ENCODE measurements at places on chromosomes 11 and 22. TPM values are rescaled to one million over a fixed set of nuclear protein-coding genes. Genes with fewer than 3 reads are reported as not detected.
A peak's percentile ranks its signal among the peaks of the same experiment; 100 is the strongest.

GRCh38 chr22:44729391-44730021, 22.9 kb upstream of the ARHGAP8 start:
- H3K27me3 ChIP-seq: no peaks in the 10 kb centered on the region
- peaks cover 4% of the 10 kb centered on the region for H3K36me3 ChIP-seq
- H3K27ac ChIP-seq: no peak overlapping the region
- DNase-seq: no peak

BRSK2 gene
- polyA plus RNA-seq: 0.18 TPM

GRCh38 chr11:113623114-113623513, 83.0 kb downstream of the TMPRSS5 start:
- H3K27me3 ChIP-seq: no peaks in the 10 kb centered on the region
- no peak overlapping the region for H3K4me3 ChIP-seq
- H3K27ac ChIP-seq: no peak overlapping the region
- no peak for DNase-seq

GRCh38 chr11:86184728-86185380, 59.7 kb upstream of the EED start:
- H3K36me3 ChIP-seq: no peaks in the 10 kb centered on the region
- H3K27me3 ChIP-seq: no peaks in the 10 kb centered on the region
- peaks cover 18% of the 10 kb centered on the region for H3K4me1 ChIP-seq
- DNase-seq: no peak

VPS26B gene
- polyA plus RNA-seq: 49.6 TPM

SCT gene
- polyA plus RNA-seq: not detected

DNA sequence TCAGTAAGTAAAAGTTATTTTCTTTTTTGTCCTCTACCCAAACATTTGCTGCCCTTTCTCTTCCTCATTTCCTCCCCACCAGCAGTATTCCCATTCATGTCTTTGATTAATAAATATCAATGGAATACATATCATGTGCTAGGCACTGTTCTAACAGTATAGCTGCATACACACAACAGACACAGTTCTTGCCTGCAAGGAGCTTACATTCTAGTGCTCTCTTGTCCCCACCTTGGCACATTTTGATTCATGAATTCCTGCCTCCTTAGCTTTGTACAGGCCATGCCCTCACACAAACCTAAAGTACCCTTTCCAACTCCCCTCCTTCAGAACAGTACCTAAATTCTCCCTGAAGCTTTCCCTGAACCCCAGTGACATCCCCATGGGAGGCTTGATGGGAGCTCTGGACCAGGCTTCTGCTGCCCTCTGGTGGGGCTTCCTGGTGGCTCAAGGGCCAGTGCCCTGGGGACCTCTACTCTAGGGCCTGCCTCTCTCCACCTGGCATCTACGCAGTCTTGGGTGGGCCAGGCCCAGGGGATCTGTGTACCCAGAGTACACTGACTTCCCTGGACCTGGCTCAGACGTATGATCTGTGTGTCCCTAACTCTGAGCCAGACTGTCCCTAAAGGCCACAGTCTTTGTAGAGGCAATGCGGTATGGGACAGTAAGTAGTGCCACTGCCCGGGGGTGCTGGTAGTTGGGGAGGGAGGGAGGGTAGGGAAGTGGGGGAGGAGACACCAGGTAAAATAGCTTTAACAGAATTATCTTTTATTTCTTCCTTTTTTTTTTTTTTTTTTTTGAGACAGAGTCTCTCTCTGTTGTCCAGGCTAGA, 14.1 kb downstream of the RPS13 start:
- peak; percentile 38 for DNase-seq
- no peak overlapping the region for H3K4me3 ChIP-seq
- no peaks in the 10 kb centered on the region for H3K27me3 ChIP-seq

DNA sequence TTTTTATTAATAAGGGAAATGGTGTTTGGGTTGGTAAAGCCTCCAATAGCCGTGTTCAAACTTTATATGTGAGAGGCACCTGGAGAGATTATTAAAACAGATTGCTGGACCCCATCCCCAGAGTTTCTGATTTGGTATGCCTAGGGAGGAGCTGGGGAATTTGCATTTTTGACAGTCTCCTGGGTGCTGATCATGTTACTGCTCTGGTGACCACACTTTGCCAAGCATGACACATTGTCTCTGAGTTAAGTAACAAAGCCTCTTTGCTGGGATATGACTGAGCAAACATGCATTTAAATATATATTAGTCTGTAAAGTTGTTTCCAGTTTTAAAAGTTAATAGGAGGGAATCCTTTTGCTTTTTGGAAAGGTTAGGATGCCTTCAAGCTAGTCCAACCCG, 140.4 kb downstream of the NAV2 start:
- H3K36me3 ChIP-seq: no peaks in the 10 kb centered on the region
- H3K4me1 ChIP-seq: no peaks in the 10 kb centered on the region
- DNase-seq: no peak
- H3K4me3 ChIP-seq: no peak overlapping the region
- H3K27me3 ChIP-seq: no peaks in the 10 kb centered on the region

DNA sequence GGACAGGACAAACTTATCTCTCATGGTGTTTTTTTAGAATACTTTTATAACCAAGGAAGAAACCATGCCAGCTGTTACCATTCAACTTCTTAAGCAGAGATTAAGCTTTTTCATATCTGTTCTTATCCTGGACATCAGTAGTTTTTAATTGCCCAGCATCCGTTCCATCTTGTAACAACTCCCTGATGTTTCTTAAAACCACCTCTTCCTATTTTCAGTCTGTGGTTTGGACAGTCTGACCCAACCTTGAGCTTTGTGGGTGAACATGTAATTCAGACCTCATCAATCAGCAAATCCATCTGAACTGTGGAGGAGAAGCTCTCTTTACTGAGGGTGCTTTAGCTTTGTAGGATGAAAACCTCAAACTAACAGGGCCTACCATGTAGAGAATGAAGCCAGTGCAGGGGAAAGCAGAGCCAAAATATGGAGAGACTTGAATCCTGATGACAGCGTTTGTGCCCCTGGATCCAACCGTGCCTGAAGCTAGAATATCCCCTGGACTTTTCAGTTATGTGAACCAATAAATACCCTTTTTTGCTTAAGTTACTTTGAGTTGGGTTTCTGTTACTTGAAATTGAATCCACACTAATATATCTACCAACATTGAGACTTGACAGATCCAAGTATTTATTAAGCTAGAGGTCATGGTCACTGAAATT, 9.4 kb downstream of the TUG1 start:
- no peak for DNase-seq
- H3K36me3 ChIP-seq: peaks cover 6% of the 10 kb centered on the region
- H3K27me3 ChIP-seq: no peaks in the 10 kb centered on the region
- no peak overlapping the region for H3K27ac ChIP-seq
- H3K4me3 ChIP-seq: no peak overlapping the region

OR2D2 gene
- not detected for polyA plus RNA-seq

MPPED1 gene
- polyA plus RNA-seq: not detected

GRCh38 chr11:46920755-46921154, 2.4 kb upstream of the LRP4 start:
- no peak overlapping the region for H3K27ac ChIP-seq
- DNase-seq: no peak
- peaks cover 26% of the 10 kb centered on the region for H3K27me3 ChIP-seq
- H3K4me1 ChIP-seq: peaks cover 25% of the 10 kb centered on the region

- H3K4me3 ChIP-seq: no peak overlapping the region
- DNase-seq: no peak
- H3K27me3 ChIP-seq: no peaks in the 10 kb centered on the region
- H3K4me1 ChIP-seq: no peaks in the 10 kb centered on the region
- H3K36me3 ChIP-seq: no peaks in the 10 kb centered on the region
These were observed 883.0 kb downstream of the TBC1D22A start for GRCh38 chr22:47645450-47645914.

ANO3 gene
- polyA plus RNA-seq: not detected

DNA sequence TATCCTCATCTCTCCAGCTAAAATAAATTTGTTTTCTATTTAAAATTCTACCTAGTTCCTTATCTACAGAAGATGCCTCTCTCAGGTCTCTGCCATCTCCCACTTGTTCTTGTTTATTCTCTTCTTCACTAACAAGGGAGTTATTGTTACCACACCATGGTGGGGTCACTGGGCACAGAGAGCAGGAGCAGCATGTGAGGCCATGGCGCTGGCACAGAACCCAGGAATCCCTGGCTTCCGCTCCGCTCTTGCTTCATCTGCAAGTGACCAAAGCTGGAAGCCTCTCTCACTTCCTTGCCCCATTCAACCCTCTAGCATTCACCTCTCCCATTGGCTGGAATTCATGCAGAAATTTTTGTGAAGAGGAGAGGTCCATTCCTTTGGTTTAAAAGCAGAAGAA, 190.7 kb upstream of the NCAM1 start:
- no peak overlapping the region for H3K27ac ChIP-seq
- DNase-seq: no peak
- H3K4me1 ChIP-seq: no peaks in the 10 kb centered on the region
- H3K27me3 ChIP-seq: no peaks in the 10 kb centered on the region

- H3K4me1 ChIP-seq: no peaks in the 10 kb centered on the region
- DNase-seq: no peak
- no peak overlapping the region for H3K27ac ChIP-seq
- H3K4me3 ChIP-seq: no peak overlapping the region
- no peaks in the 10 kb centered on the region for H3K36me3 ChIP-seq
These were observed 124.7 kb downstream of the ARHGAP32 start for GRCh38 chr11:129067454-129067853.

BCO2 gene
- polyA plus RNA-seq: not detected

PHLDA2 gene
- polyA plus RNA-seq: 1.9 TPM

GGA1 gene
- 16.3 TPM for polyA plus RNA-seq

GRCh38 chr22:35648066-35649025, at the start of gene APOL6:
APOL6 (plus strand) TSS chr22:35648446; CDS start chr22:35656426, 7,980 bp downstream.
- peaks cover 33% of the 10 kb centered on the region for H3K4me1 ChIP-seq
- H3K4me3 ChIP-seq: peak within 1 kb of the TSS; percentile 90
- H3K27me3 ChIP-seq: no peaks in the 10 kb centered on the region

DNA sequence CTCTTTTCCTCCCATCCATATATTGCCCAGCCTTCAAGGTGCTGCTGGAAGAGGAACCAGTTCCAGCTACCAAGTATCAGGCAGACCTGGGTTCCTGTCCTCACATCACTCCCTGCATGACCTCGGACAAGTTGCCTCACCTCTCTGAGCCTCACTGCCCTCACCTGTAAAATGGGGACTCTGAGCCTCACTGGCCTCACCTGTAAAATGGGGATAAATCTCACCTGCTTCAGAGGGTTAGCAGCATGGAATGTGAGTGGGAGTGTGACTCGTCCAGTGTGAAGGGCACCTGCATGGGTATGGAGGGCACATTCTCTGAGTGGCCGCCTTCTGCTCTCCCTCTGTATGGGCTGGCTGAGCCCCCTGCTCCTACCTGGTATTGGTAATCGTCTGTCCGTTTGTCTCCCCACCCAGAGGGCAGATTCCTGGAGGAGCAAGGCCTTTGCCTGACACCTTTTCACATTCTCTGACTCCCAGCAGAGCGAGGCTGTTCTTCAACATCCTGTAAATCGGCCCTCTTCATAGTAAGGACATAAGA, 3.7 kb downstream of the GRIK4 start:
- DNase-seq: no peak
- no peaks in the 10 kb centered on the region for H3K36me3 ChIP-seq
- H3K27me3 ChIP-seq: peaks cover 7% of the 10 kb centered on the region
- H3K27ac ChIP-seq: no peak overlapping the region
- H3K4me3 ChIP-seq: no peak overlapping the region

- H3K4me1 ChIP-seq: peaks cover 60% of the 10 kb centered on the region
- H3K4me3 ChIP-seq: no peak overlapping the region
- H3K27ac ChIP-seq: no peak overlapping the region
- H3K36me3 ChIP-seq: peaks cover 26% of the 10 kb centered on the region
These were observed 35.8 kb downstream of the DUSP8 start for GRCh38 chr11:1536065-1536843.

TESMIN gene
- polyA plus RNA-seq: 3.4 TPM

- H3K27ac ChIP-seq: no peak overlapping the region
- H3K36me3 ChIP-seq: no peaks in the 10 kb centered on the region
- no peaks in the 10 kb centered on the region for H3K4me1 ChIP-seq
- no peak for DNase-seq
These were observed 329.6 kb upstream of the B3GAT1 start for GRCh38 chr11:134741453-134742223.

DNA sequence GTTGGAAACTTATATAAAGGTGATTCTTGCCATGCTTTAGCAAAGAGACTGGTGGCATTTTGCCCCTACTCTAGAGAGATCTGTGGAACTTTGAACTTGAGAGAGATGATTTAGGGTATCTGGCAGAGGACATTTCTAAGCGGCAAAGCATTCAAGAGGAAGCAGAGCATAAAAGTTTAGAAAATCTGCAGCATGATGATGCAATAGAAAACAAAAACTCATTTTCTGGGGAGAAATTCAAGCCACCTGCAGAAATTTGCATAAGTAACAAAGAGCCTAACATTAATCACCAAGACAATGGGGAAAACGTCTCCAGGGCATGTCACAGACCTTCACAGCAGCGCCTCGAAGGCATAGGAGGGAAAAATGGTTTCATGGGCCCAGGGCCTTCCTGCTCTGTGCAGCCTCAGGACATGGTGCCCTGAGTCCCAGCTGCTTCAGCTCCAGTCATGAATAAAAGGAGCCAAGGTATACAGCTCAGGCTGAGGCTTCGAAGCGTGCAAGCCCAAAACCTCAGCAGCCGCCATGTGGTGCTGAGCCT, 83.4 kb downstream of the MRTFA start:
- H3K27me3 ChIP-seq: no peaks in the 10 kb centered on the region
- H3K4me1 ChIP-seq: no peaks in the 10 kb centered on the region
- H3K4me3 ChIP-seq: no peak overlapping the region
- H3K27ac ChIP-seq: no peak overlapping the region

UEVLD gene
- 9.1 TPM for polyA plus RNA-seq

CALCB gene
- 0.61 TPM for polyA plus RNA-seq

DNA sequence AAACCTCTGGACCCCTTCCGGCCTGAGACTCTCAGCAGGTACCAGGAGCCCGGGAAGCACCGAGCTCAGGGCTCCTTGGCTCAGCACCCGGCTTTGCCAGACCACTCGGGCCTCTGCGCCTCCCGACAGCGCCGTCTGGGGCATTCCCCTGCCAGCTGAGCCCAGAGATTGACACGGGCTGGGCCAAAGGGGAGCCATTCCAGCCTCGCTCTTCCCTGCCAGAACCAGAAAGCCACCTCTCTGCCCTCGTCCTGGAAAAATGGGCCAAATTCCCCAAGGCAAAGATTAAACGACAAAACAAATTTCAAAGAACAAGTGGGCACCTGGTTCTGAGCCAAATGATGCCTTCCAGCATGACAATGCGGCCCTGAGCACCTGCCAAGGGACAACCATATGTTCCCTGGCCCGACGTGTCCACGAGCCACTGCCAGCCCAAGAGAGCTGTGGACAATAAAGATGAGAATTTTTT, 59.3 kb downstream of the CELSR1 start:
- no peaks in the 10 kb centered on the region for H3K36me3 ChIP-seq
- no peaks in the 10 kb centered on the region for H3K27me3 ChIP-seq
- no peaks in the 10 kb centered on the region for H3K4me1 ChIP-seq
- H3K27ac ChIP-seq: no peak overlapping the region
- no peak overlapping the region for H3K4me3 ChIP-seq

GRCh38 chr11:134643115-134644012, 231.3 kb upstream of the B3GAT1 start:
- no peaks in the 10 kb centered on the region for H3K4me1 ChIP-seq
- DNase-seq: no peak
- no peak overlapping the region for H3K27ac ChIP-seq

BID gene
- polyA plus RNA-seq: 72.3 TPM

- peaks cover 65% of the 10 kb centered on the region for H3K4me1 ChIP-seq
- H3K27me3 ChIP-seq: no peaks in the 10 kb centered on the region
- peak overlapping the region; percentile 23 for H3K4me3 ChIP-seq
- H3K27ac ChIP-seq: no peak overlapping the region
- peak; percentile 38 for DNase-seq
These were observed 9.3 kb upstream of the MIAT start for GRCh38 chr22:26648011-26648497.
